SJCRH30 (cell line): ENCODE measurements at places on chromosomes 2 and 18. TPM values are rescaled to one million over a fixed set of nuclear protein-coding genes. Genes with fewer than 3 reads are reported as not detected.

Gene SERPINB10
- total RNA-seq: not detected in 2 replicates

GRCh38 chr2:229154381-229154780 lies 116.7 kb downstream of the PID1 start:
- DNase-seq: peak; percentile 54

DNA sequence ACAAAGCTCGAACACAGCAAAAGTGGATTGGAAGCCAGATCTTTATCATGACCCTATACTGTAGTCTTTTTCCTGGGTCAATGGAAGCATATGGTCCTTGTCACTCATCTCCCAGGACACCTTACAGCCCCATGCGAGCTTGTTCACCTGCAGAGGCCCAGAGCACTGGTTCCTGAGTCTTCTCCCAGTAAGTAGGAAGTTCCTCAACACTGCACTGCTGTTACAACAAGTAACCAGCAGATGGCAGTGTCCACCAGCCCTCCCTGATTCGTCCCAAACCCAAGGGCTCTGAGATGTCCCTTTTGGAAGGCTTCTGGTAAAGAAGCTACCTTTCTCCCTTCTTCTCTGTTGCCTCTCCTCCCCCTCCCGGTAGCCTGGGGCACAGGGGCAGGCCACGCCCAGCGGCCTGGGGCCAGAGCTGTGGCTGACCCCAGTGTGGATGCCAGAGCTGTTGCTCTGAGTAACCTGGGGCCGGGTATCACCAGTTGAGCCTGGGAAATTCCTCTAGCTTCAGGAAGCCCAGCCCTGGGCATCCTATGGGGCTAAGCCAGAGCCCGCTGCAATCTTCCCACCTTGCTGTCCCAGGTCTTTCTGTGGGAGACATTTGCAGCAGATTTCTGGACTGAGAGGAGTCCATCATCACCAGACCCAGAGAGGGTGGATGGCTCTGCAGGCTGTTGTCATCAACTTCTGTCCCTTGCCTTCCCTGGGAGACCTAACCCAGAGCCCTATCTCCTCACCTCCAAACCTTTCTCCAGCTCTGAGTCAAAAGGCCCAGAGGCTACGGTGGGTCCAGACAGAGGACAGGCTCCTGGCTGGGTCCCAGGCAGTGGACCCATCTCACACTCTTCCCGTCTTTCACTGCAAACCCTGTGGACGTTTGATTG lies 5.3 kb upstream of the GDF7 start:
- DNase-seq: peak; percentile 62

Gene MAP3K19
- total RNA-seq: not detected in 2 replicates

- DNase-seq: peak; percentile 57
These were observed 3.1 kb upstream of the MSGN1 start for GRCh38 chr2:17813010-17813741.

DNA sequence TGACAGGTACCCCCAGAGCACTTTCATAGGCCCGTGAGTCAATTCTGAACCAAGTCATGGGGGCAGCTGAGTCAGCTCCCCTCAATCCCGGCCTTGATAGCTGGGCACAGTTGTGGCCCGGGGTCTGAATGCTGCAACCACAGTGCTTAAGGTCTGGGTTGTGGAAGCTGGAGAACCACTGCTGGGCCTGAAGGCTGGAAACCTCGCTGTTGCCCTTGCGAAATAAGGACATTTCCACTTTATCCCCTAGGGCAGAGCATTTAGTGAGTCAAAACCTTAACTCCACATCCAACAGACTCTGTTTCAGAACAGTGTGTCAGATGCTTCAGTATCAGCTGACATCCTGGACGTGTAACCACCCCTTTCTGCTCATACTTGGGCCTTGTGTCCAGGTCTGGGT lies 58.6 kb downstream of the SP110 start:
- no peak for DNase-seq

DNA sequence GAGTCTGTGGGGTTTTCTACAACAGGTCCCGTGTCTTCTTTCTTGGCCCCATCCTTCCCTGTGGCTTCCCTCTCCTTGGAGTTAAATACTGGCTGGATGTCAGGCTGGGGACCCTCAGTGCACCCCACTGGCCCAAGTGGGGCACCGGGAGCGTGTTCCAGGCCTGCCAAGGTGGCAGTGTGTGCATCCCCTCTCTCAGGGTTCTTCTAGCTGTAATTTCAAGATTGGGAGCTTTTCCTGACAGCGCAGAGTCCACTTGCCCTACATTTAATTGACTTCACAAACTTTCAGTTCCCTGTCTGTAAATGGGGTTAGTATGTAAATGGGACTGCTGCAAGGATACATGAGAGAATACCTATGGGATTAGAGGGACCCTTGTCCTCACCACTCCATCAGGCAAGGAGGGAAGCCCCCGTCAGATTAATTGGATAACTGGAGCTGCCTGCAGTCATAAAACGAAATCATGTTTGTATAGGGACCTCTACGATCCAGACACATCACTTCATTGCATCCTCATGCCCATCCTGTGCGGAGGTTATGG lies 66.6 kb downstream of the IL1R2 start:
- DNase-seq: no peak

Gene METAP1D
- total RNA-seq: 6.0 and 6.9 TPM in 2 replicates

Gene SIX2
- total RNA-seq: 48.3 and 51.9 TPM in 2 replicates

- no peak for DNase-seq
These were observed 1.9 kb downstream of the MCFD2 start for GRCh38 chr2:46913471-46914381.

DNA sequence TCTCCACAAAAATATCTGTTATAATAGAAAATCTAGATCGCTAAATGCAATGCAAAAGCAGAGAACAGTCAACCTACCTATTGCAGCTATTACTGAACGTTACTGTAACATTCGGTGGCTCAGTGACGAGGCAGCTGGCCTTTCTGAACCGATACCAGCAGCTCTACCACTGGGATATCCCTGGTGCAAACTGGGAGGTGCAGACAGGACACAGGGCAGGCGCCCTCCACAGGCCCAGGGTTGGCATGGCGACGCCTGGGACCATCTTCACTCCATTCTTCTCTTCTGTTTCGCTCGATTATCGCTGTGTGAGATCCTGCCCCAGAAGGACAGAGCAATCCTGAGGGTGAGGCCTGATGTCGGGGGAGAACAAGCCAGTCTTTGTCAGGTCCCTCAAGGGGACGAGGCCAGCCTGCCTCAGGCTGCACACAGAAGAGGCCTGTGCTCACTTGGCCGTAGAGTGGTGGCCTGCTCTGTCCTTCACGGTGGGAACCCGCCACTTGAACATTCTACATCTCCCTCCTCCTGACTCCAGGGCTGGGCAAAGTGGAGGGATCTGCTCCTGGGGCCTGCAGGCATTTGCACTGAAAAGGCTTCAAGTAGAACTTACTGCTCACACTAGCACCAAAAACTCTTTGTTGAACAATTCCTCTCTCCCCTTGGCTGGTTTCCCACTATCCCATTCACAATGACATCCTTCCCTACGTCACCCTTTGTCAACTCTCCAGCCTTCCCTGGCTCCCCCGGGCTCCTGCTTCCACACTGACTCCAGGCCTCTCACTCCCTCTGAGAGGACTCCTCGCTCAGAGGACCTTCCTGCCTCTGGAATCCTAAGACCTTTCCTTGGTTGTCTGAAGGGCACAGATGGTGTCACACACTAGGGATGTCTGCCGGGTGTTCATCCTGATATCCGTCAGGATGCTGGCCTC lies 49.7 kb downstream of the CYRIA start:
- peak; percentile 39 for DNase-seq

DNA sequence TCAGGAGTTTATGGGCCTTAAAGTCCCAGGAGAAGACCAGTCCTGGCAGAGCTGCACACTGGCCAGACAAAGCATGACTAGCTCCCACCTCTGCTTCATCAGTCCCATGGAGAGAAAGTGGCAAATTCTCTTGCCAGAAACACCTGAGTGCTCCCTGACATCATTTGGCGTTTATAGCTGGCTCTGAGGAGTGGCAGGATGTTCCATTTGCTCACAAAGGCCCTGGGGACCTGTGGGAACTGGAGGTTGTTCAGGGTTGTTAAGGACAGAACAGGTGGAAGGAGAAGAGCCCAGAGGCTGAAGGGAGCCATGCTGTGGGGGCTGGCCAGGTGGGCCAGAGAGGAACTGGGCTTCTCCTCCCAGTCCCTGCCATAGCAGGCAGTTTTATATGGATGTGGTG lies 56.1 kb downstream of the RPL37A start:
- DNase-seq: peak; percentile 10
